Osteocyte (in vitro differentiated cells): ENCODE measurements at places on chromosomes 1 and 21.

GRCh38 chr21:42114646-42115045 lies 43.5 kb downstream of the UMODL1 start:
- no peak for DNase-seq

- no peak for DNase-seq
Observed at GRCh38 chr1:80384083-80384830, 1377.7 kb upstream of the ADGRL4 start.

DNA sequence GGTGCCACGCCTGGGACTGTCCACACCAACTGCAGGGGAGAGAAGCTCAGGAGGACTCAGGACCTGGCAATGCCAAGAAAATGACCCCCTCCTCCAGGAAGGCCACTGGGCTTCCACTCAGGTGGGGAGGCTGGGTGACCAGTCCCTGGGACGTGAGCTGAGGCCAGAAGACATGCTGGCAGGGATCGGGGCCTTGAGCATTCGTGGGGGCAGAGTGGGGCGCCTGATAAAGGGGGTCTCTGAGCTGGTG lies 15.3 kb upstream of the COL6A2 start:
- DNase-seq: no peak

DNA sequence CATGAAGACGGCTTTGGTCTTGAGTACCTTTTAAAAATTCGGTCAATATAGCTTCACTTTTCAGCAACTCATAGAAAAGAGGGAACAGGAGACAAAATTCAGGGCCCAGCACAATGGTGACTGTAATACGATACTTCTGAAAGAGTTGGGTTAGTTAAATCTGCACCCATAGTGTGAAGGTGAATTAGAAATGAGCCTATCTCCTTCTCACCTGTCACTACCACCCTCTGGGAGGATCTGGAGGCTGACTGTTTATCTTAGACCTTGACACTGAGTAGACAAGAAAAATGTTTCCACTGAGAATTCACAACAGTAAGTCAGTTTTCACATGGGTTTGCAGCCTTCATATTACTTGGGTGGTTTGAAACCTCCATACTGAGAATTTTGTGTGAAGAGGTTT lies 57.9 kb upstream of the HMGB4 start:
- no peak for DNase-seq

GRCh38 chr1:60113028-60113427 lies 39.5 kb upstream of the C1orf87 start:
- DNase-seq: no peak

DNA sequence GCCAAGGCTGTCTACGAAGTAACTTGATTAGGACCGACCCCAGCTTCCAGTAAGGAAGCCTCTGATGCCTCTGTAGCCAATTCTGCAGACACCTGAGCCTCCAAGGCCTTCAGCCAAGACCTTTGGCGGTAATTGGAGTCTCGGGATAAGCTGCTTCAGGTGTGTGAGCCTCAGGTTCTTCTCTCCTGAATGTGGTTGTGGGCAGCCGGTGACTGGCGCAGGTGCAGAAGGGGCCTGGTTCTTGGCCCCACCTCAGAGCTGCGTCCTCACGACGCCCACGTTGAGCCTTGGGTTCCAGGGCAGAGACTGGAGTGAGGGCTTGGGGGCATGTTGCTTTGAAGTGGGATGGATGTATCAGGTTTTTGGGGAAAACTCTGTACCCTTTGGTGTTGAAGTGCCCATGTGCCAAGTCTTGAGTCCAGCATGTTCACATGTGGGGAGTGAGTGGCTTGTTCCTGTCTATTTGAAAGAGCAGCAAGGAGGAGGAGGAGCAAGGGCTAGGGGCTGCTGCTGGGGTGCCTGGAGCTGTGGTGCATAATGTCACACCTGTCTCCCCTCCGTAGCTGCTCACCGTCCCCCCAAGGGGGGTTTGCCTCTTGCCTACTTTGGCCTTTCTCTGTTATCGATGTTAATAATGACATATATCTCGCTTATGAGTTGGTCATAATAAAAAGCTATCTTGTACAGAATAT lies 1.4 kb downstream of the PSEN2 start:
- DNase-seq: no peak

- no peak for DNase-seq
Observed at GRCh38 chr1:36208978-36209703, 15.1 kb upstream of the THRAP3 start.

- no peak for DNase-seq
Observed at GRCh38 chr1:203320591-203321272, 15.4 kb downstream of the BTG2 start.

DNA sequence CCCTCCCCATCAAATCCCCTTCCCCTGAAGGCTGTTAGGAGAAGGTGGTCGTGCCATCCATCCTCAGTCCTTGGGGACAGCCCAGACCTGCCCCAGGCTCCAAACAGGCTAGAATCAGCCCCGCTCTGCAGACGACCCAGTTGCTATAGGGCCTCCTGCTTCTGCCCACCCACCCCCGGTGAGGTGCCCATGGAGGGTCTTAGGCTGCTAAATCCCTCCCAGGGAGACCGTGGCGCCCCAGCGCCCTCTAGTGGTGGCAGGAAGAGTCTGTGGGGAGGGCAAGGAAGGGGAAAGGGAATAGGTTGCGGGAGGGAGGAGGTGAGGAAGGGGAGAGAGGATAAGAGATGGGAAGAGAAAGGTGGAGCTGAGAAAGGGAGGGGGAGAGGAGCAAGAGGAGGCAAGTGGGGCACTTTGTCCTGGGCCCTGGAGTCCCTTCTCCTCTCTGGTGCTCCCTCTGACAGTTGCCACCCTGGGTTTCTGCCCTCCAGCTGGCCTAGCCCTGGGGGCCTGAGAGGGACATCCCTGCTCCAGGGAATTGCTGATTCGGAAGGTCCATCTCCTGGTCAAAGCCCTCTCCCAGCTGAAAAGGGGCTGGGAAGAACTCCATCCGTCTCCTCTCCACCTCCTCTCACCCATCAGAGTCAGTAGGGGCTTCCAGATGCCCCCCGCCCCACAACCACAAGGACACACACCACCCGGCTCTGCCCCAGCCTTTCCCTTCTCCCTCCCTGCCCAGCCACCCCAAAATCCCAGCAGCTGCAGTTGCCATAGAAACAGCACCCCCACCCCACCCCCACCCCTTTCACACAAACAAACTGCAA lies 55.4 kb downstream of the CAMK2N1 start:
- no peak for DNase-seq

DNA sequence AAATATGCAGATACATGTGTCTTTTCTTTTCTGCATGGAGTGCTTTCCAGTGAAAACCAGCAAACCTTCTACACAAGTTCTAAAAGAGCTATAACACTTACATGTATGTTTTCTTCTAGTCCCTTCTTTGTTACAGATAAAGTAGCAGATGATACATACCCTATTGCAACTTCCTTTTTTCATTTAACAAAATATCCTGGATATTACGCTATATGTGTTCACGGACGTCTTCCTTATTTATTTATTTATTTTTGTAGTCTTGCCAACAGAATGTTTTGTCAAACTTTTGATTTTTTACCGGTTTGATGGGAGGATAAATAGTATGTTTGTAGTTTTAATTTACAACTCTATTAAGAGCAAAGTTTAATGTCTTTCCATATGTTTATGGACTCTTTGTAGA lies 5.2 kb upstream of the GALNT2 start:
- no peak for DNase-seq

GRCh38 chr1:183285746-183286145 lies 99.7 kb downstream of the LAMC2 start:
- no peak for DNase-seq

DNA sequence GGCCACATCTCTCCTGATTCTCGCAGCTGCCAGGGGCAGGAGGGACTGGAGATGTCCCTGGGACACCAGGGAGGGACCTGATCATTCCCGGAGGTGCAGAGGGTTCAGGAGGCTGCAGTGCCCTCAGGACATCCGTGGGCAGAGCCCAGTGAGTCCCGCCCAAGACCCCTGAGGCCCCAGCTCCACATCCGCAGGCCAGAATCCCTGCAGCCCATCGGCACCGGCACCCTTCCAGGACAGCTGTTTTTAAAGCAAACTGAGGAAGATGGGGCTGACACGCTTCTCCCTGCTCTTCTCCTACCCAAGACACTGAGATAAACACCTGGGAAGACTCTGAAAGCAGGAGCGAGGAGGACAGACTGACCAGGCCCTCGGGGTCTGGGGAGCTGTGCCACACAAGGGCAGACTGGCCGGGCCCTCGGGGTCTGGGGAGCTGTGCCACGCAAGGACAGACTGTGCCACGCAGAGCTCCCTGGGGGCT lies 25.5 kb downstream of the SLC19A1 start:
- no peak for DNase-seq

DNA sequence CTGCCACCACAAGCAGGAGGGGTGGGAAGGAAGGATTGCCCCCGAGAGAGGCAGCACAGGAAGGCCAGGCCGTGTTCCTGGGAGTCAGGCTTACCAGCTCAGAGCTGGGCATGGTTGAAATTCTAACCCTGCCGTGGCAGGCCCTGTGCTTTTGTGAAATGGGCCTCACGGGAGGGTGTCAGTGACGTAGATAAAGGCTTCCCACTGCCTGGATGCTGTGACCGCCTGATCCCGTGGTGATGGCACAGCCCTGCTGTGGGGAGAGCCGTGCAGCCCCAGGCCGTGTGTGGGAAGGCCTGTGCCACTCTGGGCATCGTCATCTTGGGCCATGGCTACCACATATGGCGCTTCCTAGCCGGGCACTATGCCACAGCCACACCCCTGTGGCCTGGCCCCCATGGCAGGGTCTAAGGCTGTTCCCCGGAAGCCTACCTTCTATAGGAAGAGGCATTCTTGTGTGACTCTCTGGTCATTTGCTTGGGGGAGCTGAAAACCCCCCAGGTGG lies 161.3 kb downstream of the PCBP3 start:
- peak; percentile 68 for DNase-seq

- DNase-seq: peak; percentile 56
Observed at GRCh38 chr1:47184090-47184821, 5.6 kb downstream of the PDZK1IP1 start.

DNA sequence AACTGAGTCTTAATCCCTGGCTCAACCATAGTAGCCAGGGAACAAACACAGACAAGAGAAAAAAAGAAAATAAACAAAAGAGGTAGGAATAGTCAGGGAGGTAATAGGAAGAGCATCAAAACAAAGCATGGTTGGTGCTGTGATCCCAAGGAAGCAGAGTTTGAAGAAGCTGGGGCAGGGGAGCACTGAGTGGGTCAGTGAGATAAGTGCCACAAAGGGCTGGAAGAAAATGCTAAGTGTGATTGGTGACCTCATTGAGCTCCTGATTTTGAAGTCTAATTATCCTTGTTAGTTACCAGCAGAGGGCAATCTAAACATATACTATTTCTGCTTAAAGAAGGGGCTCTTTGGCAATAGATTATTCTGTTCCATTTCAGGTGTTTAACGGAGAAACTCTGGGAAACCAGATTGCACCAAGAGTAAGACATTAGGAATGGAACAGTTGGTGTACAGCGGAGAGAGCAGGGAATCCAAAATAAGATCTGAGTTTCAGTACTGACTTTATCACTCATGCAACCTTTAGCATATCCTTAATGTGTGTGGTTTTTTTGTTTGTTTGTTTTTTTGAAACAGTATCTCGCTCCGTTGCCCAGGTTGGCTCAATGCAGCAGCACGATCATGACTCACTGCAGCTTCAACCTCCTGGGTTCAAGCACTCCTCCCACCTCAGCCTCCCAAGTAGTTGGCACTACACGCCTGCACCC lies 30.7 kb upstream of the KIAA1614 start:
- DNase-seq: no peak

DNA sequence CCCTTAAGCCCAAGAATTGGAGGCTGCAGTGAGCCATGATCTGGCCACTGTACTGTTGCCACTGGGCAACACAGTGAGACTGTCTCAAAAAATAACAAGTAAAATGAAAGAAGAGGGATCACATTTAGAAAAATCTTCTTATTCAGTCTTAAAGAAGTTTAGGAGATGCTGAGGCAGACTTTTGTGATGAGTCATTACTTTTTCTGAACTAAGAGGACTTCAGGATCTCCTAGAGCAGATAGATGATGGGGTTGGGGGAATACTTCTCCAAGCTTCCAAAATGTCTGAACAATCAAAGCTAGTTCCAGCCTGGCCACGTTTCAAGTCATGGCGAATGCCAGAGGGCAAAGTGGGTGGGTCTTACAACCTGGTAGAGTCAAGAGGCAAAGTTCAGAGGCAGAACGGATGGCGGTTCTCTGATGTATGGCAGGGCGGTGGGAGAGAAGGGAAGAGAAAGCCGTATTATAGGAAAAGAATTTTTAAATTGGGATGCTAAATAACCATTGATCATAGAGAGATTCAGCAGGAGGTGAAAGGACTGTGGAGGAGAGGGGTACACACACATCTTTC lies 2.1 kb upstream of the CIART start:
- DNase-seq: no peak

DNA sequence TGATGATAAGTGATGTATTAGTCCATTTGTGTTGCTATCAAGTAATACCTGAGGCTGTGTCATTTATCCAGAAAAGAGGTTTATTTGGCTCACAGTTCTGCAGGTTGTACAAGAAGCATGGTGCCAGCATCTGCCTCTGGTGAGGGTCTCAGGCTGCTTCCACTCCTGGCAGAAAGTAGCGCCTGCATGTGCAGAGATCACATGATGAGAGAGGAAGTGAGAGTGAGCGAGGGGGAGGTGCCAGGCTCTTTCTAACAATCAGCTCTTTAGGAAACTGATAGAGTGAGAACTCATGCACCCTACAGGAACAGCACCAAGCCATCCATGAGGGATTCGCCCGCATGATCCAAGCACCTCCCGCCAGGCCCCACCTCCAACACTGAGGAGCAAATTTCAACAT lies 2.2 kb upstream of the FHAD1 start:
- no peak for DNase-seq

GRCh38 chr1:30189818-30190500 lies 533.4 kb downstream of the MATN1 start:
- DNase-seq: peak; percentile 60

DNA sequence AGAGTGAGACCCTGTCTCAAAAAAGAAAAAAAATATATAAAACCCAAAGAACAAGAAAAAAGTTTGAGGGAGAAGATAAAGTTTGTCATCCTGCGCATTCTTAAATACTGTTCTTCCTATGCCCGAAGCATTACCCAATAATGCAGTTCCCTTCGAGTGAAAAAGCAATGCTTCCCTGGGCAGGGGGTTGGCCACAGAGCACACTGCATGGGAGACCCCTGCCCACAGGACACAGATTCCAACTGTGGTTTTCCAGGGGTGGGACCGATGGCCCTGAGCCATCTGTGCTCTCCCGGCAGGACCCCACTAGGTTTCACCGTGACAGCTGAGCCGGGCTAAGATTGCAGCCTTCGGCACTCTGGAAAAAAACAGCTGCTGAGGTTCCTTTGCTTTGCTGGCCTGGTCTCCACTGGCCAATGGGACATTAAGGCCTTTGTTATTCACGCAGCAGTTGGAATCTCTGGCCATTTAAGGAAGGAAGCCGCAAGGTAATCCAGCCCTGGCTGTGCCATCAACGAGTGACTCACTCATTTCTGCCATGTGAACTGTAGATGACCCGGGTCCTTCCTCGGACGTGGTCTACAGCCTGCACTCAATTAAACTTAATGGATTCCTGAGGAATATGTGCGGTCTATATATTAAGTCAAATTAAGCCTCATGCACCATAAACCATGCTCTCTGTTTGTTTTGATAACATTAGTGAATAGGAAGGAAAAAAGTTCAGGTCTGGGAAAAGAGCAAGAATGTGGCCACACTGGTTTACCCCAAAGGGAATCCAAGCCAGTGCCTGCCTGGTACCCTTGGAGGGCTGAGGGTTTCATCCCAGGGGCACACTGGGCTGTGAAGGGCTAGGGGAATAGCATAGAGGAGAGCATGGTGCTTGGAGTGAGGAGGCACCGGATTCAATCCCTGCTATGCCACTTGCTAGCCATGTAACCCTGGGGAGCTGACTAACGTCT lies 163.2 kb downstream of the ZBTB18 start:
- no peak for DNase-seq

GRCh38 chr1:79614762-79615161 lies 608.2 kb upstream of the ADGRL4 start:
- no peak for DNase-seq
